Posterior vena cava (tissue), 2 donors: ENCODE measurements at places on chromosomes 12 and 14.

DNA sequence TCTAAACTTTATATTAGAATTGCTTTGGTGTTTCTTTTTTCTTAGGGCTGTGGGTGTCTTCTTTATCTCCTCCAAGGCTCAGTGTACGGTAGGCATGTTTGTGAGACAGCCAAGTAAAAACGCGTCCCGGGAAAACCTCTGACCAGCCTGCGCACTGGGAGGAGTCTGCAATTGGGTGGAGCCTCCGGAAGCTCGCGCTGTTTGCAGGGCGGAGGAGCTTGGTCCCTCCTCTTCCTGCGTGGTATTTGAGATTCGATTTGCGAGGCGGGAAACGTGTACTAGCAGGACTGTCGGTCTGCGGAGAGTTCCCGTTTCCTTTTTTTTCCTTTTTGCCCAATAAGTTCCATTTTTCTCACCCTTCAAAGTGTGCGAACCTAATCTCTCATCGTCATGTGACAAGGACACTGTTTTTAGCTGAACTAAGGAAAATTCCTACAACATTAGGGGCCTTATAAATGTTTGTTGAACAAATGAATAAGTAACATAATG lies 182.1 kb upstream of the OTX2 start:
- no peak for DNase-seq

DNA sequence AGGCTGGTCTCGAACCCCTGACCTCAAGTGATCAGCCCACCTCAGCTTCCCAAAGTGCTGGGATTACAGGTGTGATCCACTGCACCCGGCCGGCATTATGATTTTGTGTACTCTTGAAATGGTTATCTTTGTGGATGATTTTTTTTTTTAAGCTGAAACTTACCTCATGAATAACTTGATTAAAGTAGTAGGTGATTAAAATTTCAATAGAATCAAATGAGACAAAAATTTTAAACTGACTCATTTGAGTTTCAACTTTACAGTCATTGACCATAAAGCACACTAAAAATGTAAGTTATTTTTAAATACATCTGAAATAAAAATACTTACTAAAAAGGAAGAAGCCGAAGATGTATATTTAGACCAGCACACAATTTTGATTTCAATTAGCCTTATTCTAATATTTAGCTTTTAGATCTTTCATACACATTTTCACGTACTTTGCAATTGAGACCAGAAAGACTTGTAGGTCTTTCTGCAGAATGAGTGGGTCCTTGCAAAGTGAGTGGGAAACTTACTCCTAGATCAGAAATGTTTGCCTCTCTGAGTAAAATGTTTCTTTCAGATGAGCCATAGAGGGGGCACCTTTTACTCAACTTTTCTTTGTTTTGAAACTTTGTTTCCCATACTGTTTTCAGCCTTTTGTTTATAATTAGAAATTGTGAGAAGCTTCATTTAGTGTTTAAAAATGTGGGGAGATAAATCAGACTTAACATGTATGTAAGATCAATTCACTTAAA lies 34.2 kb downstream of the TMPO start:
- DNase-seq, result no peak

DNA sequence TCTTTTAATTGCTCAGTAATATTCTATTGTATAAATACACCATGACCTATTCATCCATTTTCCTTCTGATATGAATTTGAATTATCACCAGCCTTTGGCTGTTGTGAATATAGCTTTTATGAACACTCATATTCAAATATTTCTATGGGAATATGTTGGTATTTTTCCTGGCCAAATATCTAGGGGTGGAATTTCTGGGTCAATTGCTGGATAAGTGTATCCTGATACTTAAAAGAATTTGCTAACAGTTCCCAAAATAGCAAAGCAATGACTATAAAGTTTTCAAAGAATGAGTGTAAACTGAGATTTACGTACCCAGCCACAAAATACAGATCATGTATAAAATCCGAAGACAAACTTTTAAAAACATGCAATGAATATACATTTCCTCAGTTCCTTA lies 148.7 kb upstream of the CLEC14A start:
- no peak for DNase-seq

- DNase-seq, result no peak
Observed at GRCh38 chr12:22285846-22286245, 48.7 kb downstream of the ST8SIA1 start.

GRCh38 chr12:98238515-98239130 lies 276.8 kb upstream of the TMPO start:
- DNase-seq, result no peak

GRCh38 chr12:122966743-122967550 lies 684 bp upstream of the ABCB9 start:
- DNase-seq, result no peak

- DNase-seq, result no peak
Observed at GRCh38 chr14:100416081-100416680, 93.0 kb downstream of the SLC25A47 start.

DNA sequence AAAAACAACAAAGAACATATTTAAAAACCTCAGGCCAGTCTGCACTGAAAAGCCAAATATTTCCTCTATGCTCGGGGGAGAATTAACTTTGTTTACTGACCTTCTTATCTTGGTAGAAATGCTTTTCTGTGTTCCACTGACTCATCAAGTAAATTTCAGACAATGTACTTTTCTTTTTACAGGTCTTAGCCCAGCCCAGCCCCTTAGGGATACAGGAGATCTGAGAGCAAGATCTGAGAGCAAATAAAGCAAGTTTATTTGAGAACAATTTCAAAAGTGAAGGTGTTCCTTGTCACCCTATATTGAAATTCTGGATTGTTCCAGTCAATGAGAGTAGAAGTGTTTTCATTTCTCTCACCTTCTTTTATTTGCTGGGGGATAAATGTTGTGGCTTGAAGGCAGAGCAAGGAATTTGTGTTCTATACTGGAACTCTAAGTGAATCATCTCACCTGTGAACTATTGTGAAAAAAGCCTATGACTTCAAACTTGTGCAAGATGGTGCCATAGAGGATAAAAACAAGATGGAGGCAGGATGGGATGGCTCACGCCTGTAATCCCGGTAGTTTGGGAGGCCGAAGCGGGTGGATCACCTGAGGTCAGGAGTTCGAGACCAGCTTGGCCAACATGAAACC lies 7.9 kb upstream of the GPRC5A start:
- DNase-seq, result no peak

- DNase-seq, result no peak
Observed at GRCh38 chr12:117774941-117775775, 193.6 kb downstream of the KSR2 start.

GRCh38 chr12:71582925-71583324 lies 80.7 kb downstream of the ZFC3H1 start:
- no peak for DNase-seq

GRCh38 chr12:66290716-66291200 lies 11.5 kb upstream of the HELB start:
- DNase-seq, result no peak

- DNase-seq, result no peak
Observed at GRCh38 chr12:51082561-51083125, 753 bp downstream of the CSRNP2 start.

- no peak for DNase-seq
Observed at GRCh38 chr12:128150961-128151360, 116.0 kb upstream of the TMEM132C start.

GRCh38 chr14:22813145-22813544 lies 2.1 kb downstream of the SLC7A7 start:
- no peak for DNase-seq

DNA sequence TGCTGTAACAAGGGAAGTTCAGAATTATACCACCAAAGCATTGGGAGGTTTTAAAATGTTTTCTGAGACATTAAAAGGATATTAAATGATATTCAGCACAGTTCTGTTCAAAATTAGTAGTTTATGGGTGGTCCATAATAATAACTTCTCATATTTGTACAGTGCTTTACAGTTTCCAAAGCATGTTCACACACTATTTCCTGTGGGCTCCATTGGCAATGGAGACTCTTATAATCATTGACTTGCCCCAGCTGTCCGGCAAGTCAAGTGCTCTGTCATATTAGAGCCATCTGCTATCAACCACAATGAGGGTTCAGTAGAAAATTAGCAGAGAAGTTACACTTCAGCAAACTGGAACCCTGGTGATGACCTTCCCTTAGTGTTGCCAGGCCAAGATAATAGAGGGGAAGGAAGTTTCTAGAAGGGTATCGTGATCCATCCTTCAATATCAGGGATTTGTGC lies 526.6 kb upstream of the CCDC196 start:
- DNase-seq, result no peak

- no peak for DNase-seq
Observed at GRCh38 chr14:97697772-97698171, 900.6 kb downstream of the VRK1 start.

DNA sequence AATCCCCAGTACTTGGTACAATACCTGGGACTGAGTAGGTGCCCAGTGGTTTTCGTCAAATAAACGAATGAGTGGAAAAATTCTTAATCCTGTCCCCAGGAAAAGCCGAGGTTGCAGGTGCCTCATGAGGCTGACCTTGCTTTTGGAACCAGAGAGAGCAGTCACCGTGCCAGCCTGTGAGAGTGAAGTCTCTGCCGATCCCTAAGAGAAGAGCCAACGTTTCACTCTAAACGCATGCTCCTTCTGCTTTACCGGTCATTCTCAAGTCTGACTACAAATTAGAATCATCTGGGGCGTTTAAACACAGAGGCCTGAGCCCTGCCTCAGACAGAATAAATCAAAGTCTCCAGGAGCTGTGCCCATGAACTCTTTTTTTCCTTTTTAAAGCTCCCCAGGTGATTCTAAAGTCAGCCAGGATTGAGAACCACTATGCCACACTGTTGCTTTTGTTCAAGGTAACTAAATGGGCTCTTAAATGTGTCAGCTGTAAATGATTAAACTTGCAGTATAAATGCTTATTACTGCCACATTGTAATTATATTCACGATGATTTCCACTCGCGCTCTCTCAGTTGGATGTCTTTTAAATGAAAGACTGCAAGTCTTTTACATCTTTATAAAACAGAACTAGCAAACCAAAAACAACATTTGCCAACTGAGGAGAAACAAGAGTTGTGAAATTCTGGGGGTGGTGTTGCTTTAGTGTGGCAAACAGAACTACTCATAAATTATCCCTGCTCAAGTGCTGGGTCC lies 26.9 kb downstream of the TCP11L2 start:
- DNase-seq, result no peak

GRCh38 chr12:92492291-92492690 lies 210.5 kb upstream of the PLEKHG7 start:
- no peak for DNase-seq

- no peak for DNase-seq
Observed at GRCh38 chr14:76926521-76927251, 100.5 kb downstream of the LRRC74A start.

GRCh38 chr12:41944216-41944615 lies 200.5 kb downstream of the GXYLT1 start:
- no peak for DNase-seq

GRCh38 chr12:64745980-64746379 lies 13.2 kb downstream of the GNS start:
- DNase-seq, result no peak

GRCh38 chr12:111022386-111022785 lies 102.0 kb upstream of the MYL2 start:
- DNase-seq, result no peak

DNA sequence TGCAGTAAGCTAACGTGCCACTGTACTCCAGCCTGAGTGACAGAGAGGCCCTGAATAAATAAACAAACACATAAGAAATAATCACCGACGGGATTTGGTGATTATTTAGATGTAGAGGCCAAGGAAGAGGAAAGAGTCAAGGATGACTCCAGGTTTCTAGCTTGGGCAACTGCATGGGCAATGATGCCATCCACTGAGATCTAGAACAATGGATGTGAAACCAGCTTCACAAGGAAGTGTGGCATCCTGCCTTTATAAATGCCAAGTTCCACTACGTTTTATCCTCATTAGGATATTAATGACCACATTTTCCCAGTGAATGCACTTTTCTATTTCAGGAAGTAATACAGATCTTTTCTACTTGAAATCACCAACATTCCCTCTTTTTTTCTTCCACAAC lies 10.9 kb upstream of the PTGER2 start:
- no peak for DNase-seq

DNA sequence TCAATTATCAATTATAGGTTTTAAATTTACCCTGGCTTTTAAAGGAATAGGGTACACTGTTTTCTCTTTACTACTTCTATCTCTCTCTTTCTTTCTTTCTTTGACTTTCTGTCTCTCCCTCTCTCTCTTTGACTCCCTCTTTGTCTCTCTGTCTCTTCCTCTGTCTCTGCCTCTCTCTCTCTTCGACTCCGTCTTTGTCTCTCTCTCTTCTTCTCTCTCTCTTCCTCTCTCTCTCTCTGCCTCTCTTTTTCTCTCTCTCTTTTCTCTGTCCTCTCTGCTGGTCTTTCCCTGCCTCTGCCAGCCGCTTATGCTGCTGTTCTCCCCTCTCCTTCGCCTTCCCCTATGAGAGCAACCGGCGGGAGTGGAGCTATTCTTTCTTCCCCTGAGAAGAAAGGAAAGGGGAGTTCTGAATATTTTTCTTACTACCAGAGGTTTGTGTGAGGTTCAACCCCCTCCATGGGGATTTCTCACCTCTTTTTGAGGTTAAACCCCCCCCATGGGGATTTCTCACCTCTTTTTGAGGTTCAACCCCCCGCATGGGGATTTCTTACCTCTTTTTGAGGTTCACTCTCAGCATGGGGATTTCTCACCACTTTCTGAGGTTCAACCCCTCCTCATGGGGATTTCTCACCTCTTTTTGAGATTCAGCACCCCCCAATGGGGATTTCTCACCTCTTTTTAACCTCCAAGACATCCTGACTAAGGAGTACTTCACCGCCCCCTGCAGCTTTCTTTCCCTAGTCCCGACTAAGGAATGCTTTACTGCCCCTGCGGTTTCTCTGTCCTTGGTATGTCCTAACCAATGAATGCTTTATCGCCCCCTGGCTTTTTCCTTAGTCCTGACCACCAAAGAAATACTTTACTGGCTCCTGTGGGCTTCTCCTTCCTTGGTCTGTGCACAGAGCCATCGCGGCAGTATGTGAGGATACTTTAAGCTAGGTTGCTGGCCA lies 27.4 kb upstream of the DDHD1 start:
- no peak for DNase-seq

DNA sequence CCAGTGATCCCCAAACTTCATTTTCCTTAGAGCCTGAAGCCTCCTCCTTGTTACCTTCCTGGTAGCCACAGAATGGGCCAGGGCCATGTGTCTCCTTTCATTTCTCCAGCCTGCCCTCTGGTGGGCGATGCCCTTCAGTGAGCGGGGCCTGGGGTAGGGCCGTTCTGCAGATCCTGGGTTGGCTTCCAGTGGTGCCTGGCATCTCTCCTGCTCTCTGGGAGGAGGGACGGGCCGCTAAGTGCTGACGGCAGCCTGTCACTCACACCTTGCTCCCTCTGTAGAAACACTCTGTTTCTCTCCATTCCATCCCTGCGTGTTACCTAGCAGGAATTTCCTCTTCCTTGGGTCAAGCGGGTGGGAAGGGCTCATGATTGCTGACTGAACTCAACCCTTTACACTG lies 232.1 kb downstream of the CACNA1C start:
- peak; percentile 90 for DNase-seq
